ENCODE measurements at places on chromosomes 4 and X.
A peak's percentile ranks its signal among the peaks of the same experiment; 100 is the strongest.

DNA sequence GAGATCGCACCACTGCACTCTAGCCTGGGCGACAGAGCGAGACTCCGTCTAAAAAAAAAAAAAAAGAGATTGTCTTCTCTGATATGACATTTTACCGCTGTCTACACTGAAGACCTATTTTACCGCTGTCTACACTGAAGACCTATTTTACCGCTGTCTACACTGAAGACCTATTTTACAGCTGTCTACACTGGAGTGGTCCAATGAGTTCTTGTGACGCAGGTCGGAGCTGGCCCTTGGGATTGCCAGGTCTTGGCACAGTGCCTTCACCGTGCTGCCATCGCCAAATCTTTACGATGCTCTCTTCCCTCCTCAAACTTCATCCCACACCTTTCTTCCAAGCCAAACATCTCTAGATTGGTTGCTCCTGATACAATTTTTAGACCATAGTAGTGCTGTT, 183.1 kb upstream of the FAT1 start:
- H3K27ac ChIP-seq, result no peak overlapping the region
- H3K27me3 ChIP-seq, result no peaks in the 10 kb centered on the region
- no peak overlapping the region for H3K4me3 ChIP-seq
- no peaks in the 10 kb centered on the region for H3K4me1 ChIP-seq

- H3K27ac ChIP-seq, result no peak overlapping the region
- H3K4me3 ChIP-seq, result no peak overlapping the region
- H3K4me1 ChIP-seq, result no peaks in the 10 kb centered on the region
- no peak for DNase-seq
Measured at GRCh38 chr4:74293558-74293957, 14.7 kb upstream of the EPGN start.

DNA sequence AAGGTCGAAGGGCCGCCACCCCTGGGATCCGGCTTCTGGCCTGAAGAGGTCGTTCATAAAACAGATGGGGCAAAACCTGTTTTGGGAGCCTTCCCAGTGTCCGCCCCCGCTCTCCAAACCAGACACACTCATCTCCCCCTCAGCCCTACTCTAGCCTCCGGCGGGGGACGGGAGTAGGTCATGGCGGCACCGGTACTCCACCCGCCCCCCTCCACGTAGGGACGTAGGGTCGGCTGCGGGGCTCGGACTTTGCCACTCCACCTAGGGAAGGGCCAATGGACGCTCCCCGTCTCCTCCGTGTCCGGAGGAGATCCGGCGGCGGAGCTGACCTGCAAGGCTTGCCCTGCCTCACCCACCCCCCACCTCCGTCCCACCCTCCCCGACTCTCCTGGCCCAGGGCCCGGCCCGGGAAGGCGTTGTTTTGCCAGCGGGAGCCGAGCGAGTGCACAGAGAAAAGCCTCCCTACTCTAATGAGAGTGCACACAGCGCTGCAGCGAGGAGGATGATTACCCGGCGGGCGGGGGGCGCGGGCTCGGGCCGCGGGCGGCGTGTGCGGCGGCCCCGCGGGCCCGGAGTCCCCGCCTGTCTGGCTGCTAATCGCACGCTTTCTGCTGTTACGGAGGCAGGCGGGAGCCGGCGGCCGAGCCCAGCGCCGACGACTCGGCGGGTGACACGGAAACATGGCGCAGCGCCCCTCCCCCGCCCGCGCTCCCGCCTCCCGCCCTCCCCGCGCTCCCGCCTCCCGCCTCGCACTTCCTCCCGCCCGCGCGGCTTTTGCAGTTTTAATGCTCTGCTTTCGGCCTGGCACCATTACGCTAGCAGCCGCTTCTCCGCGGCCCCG, 8.3 kb upstream of the BCOR start:
- H3K27ac ChIP-seq, result peak overlapping the region; percentile 94
- DNase-seq, result no peak
- H3K4me1 ChIP-seq, result peaks cover 12% of the 10 kb centered on the region
- peaks cover 4% of the 10 kb centered on the region for H3K36me3 ChIP-seq
- H3K27me3 ChIP-seq, result no peaks in the 10 kb centered on the region

GRCh38 chr4:110510955-110511544, 35.1 kb downstream of the ENPEP start:
- H3K27me3 ChIP-seq, result no peaks in the 10 kb centered on the region
- peaks cover 5% of the 10 kb centered on the region for H3K4me1 ChIP-seq
- no peak overlapping the region for H3K4me3 ChIP-seq

GRCh38 chr4:164012396-164013027, 518.0 kb downstream of the TMA16 start:
- no peak overlapping the region for H3K27ac ChIP-seq
- H3K36me3 ChIP-seq, result no peaks in the 10 kb centered on the region
- H3K4me3 ChIP-seq, result no peak overlapping the region

- H3K36me3 ChIP-seq, result no peaks in the 10 kb centered on the region
- DNase-seq, result no peak
- H3K4me1 ChIP-seq, result no peaks in the 10 kb centered on the region
- no peak overlapping the region for H3K27ac ChIP-seq
- peaks cover 5% of the 10 kb centered on the region for H3K27me3 ChIP-seq
Measured at GRCh38 chrX:17964871-17965270, 103.8 kb upstream of the RAI2 start.

DNA sequence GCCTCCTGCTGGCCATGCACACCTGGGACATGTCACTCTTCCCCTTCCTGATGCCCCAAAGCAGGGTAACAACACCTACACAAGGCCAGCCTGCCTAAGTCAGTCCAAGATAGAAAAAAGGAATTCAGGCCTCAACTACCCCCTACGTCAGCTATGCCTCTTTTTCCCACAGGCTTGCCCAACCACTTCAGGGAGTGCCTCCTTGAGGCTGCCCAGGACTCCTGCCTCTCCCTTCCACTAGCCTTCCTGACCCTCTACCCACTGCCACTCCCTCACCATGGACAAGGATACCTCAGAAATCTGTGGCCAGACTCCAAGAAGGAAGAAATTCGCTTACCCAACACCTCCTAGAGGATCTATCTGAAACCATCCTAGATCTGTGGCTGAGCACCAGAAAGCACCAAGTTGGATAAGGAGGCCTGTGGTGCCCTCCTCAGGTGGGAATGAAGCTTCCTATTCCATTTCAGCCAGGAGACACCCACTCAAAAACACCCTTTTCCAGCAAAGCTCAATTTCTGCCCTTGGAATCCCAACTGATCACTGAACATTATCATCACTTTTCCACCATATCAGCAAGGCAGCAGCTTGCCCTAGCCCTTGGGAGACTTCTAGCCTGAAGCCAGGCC, 1.8 kb downstream of the KDM5C start:
- DNase-seq, result no peak
- no peaks in the 10 kb centered on the region for H3K27me3 ChIP-seq
- H3K27ac ChIP-seq, result peak overlapping the region; percentile 63

GRCh38 chr4:27316176-27316575, 455.5 kb downstream of the STIM2 start:
- H3K4me1 ChIP-seq, result peaks cover 4% of the 10 kb centered on the region
- no peak for DNase-seq
- no peak overlapping the region for H3K4me3 ChIP-seq
- H3K27me3 ChIP-seq, result peaks cover 18% of the 10 kb centered on the region
- no peaks in the 10 kb centered on the region for H3K36me3 ChIP-seq

DNA sequence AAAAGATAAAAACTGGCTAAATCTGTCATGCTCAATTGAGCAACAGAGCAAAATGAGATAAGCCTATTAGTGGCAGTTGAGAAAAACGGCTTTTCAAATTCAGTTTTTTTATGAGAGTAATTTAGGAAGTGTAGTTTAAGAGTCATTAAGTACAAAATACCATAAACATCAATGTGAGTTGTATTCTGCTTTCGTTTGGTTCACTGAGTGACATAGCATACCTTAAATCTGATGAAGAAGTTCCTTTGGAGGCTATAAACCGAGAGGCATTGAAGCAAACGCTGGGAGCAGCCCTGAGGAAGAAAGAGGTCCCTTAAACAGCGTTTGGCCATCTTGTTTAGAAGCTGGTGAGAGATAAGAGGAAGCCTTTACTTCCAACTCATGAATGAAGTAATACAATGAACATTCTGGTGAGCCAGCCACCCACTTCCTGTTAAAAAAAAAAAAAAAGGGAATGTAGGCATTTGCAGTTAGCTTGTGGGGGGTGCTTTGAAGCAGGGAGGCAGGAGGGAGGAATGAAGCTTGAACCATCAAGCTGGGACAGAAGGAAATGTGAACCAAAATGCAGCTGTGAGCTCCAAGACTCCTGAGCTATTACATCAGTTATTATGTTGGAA, 132.3 kb downstream of the ZNF330 start:
- no peaks in the 10 kb centered on the region for H3K36me3 ChIP-seq
- peaks cover 10% of the 10 kb centered on the region for H3K4me1 ChIP-seq
- no peaks in the 10 kb centered on the region for H3K27me3 ChIP-seq
- no peak overlapping the region for H3K4me3 ChIP-seq
- no peak overlapping the region for H3K27ac ChIP-seq

GRCh38 chr4:51909236-51909703, 66.3 kb downstream of the DCUN1D4 start:
- H3K4me3 ChIP-seq, result no peak overlapping the region
- H3K27ac ChIP-seq, result no peak overlapping the region
- H3K4me1 ChIP-seq, result peaks cover 13% of the 10 kb centered on the region
- no peak for DNase-seq

GRCh38 chr4:53702334-53703266, 111.3 kb upstream of the LNX1 start:
- H3K4me3 ChIP-seq, result peak overlapping the region; percentile 85
- H3K27me3 ChIP-seq, result no peaks in the 10 kb centered on the region
- H3K4me1 ChIP-seq, result peaks cover 54% of the 10 kb centered on the region
- peak overlapping the region; percentile 93 for H3K27ac ChIP-seq
- DNase-seq, result peak; percentile 16
- no peaks in the 10 kb centered on the region for H3K36me3 ChIP-seq

Data from stimulated activated naive B cell treated with anti-CD40 and anti-IgM and Interleukin-4, amounts not matched to agents 10 μg/mL and 1 μg/mL and 100 μg/mL, for 72 hours (primary cell).